ENCODE measurements at places on chromosomes 4 and X.

DNA sequence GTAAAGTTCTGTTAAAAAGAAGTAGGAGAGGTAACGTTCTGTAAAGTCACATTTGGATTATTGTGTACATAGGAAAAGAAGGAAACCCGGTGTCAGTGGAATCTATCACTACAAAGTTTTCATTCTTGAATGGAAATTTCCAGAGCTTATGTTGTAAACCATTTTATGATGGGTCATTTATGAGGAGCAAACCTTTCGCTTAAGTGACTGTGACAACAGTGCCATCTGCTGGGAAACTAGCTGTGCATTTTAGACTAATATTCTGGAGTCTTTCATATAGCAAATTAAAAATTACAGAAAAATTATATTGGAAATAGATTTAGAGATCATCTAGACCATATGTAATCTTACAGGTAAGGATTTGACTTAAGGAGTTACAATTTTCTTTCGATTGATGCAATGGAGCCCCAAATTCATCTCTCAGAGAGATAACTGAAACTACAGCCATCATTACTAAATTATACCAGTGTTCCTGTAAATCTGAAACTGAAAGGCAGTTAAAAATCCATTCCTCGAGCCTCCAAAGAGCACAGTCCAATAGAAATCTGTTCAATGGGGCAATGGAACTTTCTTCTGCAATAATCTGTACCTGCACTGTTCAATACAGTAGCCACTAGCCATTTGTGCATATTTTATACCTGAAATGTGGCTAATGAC is 26.9 kb downstream of the ASB9 start:
- no peak for DNase-seq

- DNase-seq = peak; percentile 60
Measured at GRCh38 chr4:6658597-6659075, 18.2 kb downstream of the MRFAP1 start.

- no peak for DNase-seq
Measured at GRCh38 chr4:85952972-85953650, 406.7 kb downstream of the MAPK10 start.

DNA sequence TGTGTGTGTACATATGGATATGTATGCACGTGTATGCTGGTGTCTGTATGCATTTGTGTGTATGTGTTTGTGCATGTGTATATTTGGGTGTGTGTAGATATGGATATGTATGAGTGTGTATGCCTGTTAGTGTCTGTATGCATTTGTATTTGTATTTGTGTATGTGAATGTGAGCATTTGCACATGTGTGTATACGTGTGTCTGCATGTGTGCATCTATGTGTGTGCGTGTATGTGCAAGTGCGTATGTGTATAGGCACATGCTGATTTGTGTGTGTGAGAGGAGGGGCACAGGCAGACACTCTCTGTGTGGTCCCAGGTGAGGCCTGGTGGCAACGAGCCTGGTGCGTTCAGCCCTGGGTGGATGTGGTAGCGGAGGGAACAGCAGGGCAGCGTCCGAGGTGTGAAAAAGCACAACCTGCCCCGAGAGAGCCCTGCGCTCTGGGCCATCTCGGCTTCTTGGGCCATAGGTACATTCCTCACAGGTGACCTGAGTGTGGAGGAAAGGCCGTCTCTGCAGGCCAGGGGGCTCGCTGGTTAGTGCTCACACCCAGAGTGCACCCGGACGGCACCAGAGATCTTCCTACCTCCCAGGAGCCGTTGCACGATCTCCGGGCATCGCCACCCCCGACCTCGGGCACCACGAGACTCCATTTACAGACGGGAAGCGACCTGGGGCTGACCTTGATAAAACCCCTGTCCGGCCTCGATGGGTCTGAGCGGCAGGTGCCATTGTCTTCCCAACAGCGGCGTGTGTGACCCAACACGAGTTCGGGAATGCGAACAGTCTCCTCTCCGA is 45.0 kb downstream of the ASMT start:
- no peak for DNase-seq

GRCh38 chr4:133467290-133467947 is 318.3 kb downstream of the PCDH10 start:
- DNase-seq = no peak

DNA sequence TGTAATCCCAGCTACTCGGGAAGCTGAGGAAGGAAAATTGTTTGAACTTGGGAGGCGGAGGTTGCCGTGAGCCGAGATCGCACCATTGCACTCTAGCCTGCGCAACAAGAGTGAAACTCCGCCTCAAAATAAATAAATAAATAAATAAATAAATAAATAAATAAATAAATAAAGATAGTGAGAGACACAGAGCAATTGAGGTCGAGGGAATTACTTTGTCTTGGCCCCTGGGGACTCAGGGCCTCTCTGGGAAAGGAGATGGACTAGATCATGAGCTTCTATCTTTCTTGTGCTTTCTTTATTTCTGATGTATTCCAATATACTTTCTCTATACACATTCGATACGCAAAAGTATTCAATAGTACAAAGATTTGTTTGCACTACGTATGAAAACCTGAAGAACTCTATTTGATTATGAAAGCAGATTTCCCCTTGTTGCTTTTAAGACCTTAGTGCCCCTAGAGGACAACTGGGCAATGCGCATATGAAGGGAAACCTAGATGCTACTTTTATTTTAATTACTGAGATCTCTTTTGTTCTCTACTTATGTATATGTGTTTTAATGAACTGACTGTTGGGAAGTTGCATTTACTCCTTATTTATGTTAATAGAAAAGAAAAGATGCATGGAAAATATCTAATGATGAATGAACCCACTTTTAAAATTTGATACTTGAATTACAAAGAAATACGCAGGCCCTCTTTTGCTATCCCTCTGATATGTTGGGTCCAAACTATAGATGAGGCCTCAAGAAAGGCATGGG is 12.8 kb upstream of the ELOVL6 start:
- no peak for DNase-seq

GRCh38 chr4:185738038-185738552 is 73.9 kb downstream of the SORBS2 start:
- no peak for DNase-seq

GRCh38 chrX:14032406-14032805 is 2.7 kb upstream of the GEMIN8 start:
- peak; percentile 15 for DNase-seq

DNA sequence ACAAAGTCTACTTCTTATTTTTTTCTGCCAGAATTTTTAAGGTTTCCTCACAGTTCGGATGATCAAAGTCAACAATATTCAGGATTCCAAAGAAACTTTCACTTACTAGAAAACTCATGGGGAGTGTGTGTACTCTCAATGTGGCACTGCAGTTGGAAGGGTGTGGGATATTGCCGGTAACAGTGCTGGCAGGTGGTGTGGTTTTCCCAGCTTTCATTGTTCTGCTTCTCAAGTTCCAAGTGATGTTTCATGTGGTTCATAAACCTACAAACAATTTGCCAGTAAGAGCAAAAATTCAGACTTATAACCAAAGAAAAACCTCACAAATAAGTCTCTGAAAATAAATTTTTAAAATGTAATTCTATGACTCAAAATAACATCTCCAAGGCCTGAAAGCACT is 39.8 kb downstream of the ZNF280C start:
- DNase-seq = no peak

Data from WTC11 (cell line).